D721Med (cell line): ENCODE measurements at places on chromosomes 2 and 18.

- DNase-seq, result no peak
These were observed 127.8 kb downstream of the INHBB start for GRCh38 chr2:120473522-120474271.

GRCh38 chr2:3476321-3476984 lies 42.9 kb downstream of the ADI1 start:
- no peak for DNase-seq

GRCh38 chr2:233445152-233445830 lies 91.0 kb downstream of the DGKD start:
- DNase-seq, result no peak

DNA sequence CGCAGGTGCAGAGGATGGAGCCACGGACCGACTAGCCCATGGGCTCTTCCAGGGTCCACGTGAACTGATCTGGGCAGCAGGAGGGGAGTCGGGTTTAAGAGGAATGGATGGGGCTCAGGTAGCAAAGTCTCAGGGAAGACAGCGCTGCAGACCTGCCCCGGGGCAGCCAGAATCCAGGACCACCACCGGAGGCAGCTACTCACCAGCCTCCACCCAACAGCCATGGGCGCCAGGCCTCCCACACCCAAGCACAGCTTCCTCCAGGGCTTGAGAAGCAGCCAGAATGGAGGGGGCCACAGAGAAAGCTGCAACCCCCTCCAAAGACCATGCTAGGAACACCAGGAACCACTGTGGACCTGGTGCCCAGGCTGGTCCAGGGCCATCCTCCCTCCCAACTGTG lies 164.3 kb downstream of the TWIST2 start:
- DNase-seq, result no peak

- DNase-seq, result no peak
These were observed 24.1 kb downstream of the LYPD1 start for GRCh38 chr2:132645722-132646539.

GRCh38 chr2:224946895-224947294 lies 95.4 kb downstream of the DOCK10 start:
- DNase-seq, result no peak

- no peak for DNase-seq
These were observed 1233.6 kb upstream of the TMEFF2 start for GRCh38 chr2:193428336-193428818.

GRCh38 chr2:242044313-242044590 lies 174.7 kb downstream of the RTP5 start:
- DNase-seq, result no peak

DNA sequence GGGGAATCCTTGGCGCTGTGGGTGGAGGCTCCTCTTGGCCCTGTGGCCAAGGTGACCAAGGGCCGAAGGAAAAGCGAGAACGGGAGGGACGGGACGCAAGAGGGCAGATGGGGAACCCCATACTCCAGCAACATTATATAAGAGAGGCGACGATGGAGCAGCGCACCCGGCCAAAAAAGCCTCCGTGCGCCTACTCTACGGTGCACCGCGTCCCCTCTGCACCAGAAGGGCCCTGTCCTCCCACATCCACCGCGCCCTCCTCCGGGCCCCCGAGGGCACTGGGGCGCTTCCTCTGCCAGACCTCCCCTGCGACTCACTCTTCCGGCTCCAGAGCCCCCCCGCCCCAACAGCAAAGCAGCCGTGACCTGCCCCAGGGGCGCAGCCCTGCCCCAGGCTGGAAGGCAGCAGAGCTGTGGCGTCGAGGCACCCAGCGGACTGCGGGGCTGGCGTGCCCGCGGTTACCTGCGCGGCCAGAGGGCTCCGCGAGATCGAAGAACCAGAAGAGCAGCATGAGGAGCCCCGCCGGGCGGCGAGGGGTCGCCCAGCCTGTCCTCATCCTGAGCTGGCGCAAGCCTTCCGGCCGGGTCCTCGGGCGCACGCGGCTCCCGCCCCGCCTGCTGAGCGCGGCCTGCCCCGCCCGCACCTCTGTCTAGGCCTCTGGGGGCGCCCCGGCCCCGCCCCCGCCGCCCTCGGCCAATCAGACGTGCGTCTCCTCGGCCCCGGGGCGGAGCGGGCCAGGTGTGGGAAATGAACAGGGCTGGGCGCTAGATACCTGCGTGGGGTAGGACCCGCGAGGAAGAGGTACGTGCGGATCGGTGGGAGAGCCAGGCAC lies 106.3 kb upstream of the CD302 start:
- no peak for DNase-seq

- DNase-seq, result no peak
These were observed 60.7 kb downstream of the DGKD start for GRCh38 chr2:233414777-233415570.

- DNase-seq, result no peak
These were observed 12.5 kb upstream of the CHAC2 start for GRCh38 chr2:53755121-53755520.

DNA sequence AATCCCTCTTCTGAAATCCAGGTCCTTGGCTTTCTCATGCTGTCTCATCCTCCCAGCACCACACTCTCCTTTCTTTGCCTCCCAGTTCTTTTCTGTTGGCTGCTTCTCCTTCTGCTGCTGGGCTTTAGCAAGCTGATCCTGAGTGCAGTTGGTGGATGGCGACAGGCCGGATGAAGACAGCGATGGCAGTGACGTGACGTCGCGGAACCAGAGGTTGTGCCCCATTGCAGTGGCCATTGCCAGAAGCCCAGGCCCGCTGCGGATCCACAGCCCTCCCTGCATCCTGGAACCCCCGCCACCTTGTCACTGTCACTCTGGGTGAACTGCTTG lies 75.2 kb downstream of the EIPR1 start:
- no peak for DNase-seq

GRCh38 chr2:43218702-43219382 lies 7.6 kb downstream of the ZFP36L2 start:
- DNase-seq, result no peak

- DNase-seq, result no peak
These were observed 131.4 kb upstream of the ITGB6 start for GRCh38 chr2:160331258-160332025.

DNA sequence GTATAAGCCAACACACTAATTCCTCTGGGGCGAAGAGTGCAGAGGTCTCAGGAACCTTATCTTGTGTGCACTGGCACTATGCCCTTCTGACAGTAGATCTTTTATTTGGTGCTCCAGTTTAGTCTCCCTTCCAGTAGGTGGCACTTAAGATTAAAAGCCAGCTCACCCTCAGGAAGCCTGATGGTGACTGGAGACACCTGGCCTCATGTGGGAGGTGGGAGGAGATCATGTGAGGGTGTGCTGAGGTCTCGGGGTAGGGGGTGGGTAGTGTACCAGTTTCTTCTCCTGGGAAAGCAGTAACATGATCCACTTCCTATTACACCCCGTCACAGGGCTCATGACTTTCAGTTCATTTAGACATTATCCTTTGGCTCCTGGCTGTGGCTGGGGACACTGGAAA lies 654.9 kb downstream of the ADCYAP1 start:
- DNase-seq, result no peak

DNA sequence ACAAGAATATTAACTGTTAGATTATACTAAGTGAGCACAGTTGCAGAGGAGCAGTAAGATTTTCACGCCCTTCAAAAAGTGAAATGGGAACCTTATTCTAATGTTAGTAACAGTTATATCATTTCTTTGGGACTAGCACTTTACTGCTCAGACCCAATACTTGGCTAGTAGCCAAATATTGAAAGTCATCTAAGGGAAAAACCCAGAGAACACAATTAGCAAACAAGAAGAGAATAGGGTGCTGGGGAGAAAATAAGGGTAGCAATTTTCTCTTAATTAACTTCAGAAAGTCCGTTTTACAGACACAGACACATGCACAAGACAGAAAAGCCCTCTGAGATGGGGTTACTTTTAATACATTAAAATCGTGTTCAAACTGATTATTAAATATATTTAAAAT lies 71.8 kb downstream of the ID2 start:
- no peak for DNase-seq

DNA sequence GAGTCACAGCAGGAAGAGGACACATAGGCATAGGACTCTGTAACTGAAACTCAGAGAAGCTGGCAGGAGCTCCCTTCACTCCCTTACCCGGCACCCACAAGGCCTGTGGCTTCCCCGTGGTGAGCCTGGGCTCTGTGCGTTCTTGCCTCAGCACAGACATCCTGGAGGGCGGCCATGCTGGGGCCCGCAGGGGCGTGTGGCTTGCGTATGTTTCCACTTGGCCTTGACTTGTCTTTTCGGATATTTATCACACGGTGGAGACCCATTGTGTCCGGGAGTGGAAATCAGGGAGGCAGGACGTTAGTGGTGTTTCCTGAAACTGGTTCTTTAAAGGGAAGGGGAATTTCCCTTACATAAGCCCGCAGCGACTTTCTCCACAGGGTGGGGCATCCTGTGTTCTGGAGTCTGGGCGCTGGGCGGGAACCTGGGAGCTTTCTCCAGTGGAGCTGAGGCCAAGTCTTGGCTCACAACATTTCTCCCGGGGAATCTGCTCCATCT lies 49.9 kb upstream of the EML6 start:
- no peak for DNase-seq

DNA sequence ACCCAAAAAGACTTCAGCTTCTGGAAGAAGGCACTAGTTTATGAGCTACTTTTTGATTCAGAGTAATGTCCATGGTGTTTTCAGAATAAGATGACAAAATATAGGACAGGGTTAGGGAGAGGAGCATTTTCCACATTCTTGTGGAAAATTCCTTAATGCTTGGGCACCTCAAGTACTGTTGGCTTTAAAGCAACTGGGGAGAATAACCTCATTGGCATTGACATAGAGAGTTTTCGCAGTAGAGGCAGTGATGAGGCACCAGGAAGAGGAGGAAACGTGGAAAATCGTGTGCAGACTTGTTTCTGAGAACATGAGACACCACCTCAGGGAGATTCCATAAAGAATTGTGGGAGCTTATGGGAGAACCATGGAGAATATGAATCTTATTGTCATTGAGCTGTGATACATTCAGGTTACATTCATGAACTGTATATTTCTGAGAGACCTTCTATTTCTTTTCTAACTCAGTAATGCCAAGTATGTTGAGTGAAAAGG lies 929.0 kb upstream of the NRXN1 start:
- DNase-seq, result no peak

GRCh38 chr2:173669271-173669853 lies 295.8 kb downstream of the SP3 start:
- DNase-seq, result no peak

DNA sequence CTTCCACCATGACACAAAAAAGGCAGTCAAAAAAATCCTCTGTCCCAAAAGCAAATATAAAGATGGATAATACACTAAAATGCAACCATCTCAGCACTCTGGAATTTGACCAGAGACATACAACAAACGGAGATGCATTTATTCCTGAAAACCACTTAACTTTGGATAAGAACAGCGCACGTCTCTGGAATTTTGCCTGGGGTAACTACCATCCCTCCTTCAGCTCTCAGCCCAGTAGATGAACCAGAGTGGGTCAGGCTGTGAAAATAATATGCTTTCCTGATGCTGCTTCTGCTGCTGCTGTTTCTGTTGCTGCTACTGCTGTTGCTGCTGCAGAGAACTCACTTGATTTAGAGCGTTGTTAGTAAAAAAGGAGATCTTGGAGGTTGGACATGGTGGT lies 133.8 kb upstream of the ACVR2A start:
- no peak for DNase-seq

DNA sequence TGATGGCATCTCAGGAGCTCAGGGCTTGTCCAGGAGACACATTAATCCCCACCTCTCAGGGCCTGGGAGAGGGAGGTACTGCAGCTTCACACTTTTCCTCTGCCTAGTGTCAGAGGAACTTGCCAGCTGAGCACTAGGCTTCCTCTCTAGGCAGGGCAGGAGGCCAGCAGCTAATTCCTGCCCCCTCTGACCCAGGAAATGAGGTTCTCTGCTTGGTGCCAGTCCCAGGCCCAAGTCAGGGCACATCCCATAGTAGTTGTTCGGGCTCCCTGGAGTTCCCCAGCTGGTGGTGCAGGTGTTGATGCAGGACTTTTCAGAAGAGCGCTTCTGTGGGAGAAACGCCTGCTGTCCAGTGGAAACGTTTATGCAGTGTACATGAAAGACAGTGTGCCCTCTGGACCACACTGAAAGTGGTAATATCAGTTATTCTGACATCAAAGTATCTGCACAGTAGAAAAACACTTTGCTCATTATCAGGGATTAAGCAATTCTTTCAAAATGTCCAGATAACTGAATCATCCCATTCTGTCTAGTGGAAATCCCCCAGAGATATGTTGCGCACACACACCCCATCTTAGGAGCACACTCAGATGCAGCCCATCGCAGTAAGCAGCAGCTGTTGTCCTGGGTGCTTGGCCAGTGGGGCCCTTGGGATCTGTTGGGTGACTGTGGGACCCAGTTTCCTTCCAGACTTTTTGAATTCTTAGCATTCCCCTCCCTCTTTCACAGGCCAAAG lies 17.8 kb upstream of the SCLY start:
- DNase-seq, result no peak

DNA sequence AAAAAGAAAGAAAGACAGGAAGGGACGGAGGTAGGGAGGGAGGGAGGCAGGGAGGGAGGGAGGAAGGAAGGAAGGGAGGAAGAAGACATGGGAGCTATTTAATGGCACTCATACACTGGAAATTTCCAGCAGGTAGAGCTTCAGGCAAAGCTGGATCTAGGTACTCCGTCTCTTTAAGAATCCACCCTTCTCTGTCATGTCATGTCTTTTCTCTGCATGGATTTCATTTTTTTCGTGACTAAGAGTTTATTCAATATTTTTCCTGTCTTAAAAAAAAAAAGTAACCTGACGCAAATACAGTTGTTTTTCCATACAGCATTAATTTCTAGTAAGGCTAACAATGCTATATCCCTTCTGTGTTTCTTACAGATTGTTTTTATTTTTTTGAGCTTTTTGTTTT lies 56.3 kb upstream of the MCFD2 start:
- no peak for DNase-seq

GRCh38 chr2:183089192-183089851 lies 10.8 kb downstream of the DUSP19 start:
- no peak for DNase-seq

DNA sequence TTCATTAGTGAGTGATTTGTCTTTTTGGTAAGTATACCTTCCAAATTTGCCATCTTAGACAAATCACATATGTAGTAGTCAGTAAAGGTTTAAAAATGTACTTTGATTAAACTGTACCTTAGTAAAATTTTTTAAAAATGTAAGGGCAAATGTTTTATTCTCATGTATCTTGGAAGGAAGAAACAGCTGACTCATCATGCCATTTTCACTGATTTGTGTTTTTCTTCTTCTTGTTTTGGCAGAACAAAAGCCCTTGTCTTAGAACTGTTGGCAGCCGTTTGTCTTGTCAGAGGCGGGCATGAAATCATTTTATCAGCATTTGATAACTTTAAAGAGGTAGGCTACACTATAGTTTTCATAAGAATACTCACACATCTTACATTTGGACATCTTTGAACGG lies 136.5 kb downstream of the PRPF40A start:
- no peak for DNase-seq

GRCh38 chr2:224086226-224086914 lies 47.3 kb upstream of the SERPINE2 start:
- no peak for DNase-seq

GRCh38 chr2:160033732-160034392 lies 28.6 kb downstream of the PLA2R1 start:
- DNase-seq, result no peak

DNA sequence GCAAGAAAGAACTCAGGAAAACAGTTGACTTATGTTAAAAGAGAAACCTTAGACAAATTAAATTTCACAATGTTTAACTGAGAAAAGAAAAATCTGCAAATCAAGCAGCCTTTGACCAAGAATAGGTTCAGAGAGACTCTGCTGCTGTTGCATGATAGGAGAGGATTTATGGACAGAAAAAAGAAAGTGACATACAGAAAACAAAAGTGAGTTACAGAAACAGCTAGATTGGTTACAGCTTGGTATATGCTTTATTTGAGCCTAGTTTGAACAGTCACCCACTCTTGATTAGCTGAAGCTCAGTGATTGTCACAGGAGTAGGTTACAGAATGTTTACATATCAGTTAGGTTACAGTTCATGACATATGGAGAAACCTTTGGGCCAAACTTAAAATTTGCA lies 258.2 kb upstream of the SPOPL start:
- DNase-seq, result no peak
